ENCODE measurements at places on chromosomes 5 and 9.

DNA sequence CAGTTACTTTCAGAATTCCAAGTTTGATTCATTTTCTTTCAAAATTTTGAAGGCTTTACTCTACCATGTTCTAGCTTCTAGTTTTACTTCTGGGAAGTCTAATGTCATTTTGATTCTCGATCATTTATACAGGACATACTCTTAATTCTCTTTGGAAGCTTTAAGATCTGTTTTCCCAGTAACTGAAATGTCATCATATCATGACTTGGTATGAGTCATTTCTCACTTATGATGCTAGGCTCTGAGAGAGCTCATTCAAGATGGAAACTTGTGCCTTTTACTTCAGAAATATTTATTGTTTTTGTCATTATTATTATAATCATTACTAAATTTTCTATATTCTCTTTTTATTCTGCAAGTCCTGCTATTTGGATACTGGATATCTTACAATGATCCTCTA lies 222.3 kb downstream of the PARP8 start:
- DNase-seq: no peak

DNA sequence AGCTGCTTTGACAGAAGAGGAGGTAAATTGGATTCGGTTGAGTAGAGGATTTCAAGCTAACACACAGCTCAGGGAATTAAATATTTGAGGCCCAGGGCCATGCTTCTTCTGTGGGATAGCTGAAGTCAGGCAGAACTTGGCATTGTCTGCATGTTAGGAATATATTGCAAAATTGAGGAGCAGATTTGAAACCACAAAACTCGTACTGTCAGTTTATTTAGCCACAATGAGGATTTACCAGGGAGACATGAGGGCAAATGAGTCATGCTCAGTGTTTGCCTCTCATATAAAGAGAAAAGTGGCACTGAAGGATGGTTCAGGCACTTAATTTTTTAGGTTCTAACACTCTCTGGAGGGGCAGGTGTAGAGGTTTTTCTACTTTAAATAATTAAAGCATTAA lies 83.0 kb upstream of the PRLR start:
- DNase-seq: no peak

DNA sequence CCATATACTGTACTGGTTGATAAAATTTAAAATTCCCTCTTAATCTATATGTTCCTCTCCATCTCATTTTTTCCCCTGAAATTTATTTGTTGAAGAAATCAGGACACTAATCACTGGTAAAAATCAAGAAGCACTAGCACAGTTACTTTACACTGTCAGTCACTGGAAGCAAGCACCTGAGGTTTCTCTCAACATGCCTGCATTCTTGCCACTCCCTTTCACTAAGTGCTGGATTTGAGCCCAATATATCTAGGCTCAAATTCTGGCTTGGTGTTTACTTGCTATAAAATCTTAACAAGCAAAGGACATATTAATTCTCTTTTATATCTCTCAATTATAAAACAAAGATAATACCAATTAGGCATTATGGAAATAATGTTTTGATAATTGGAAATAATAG lies 58.6 kb downstream of the DIAPH1 start:
- DNase-seq: no peak

- no peak for DNase-seq
Observed at GRCh38 chr9:86449246-86449645, 95.0 kb upstream of the TUT7 start.

GRCh38 chr9:133711428-133712220 lies 26.5 kb downstream of the SARDH start:
- no peak for DNase-seq

All from muscle of back (tissue), 13 donors.